ENCODE measurements at places on chromosomes 6 and 20.

DNA sequence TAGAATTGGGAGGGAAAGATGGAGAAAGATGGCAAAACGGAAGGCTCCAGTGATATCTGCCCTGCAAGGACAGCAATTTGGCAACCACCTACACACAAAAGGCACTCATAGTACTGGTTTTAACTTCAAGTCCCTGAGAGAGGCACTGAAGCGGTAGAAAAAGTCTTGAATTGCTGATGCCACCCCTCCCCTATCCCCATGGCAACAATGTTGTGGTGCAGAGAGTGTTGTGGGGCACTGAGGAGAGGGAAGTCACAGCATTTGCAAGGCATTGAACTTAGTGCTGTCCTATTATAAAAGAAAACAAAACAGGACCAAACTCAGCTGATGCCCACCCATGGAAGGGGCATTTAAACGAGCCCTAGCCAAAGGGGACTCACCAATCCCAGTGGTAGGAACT is 343.7 kb downstream of the HAO1 start:
- no peak for DNase-seq

- no peak for DNase-seq
Measured at GRCh38 chr6:25732468-25733198, 21.9 kb upstream of the SLC17A4 start.

DNA sequence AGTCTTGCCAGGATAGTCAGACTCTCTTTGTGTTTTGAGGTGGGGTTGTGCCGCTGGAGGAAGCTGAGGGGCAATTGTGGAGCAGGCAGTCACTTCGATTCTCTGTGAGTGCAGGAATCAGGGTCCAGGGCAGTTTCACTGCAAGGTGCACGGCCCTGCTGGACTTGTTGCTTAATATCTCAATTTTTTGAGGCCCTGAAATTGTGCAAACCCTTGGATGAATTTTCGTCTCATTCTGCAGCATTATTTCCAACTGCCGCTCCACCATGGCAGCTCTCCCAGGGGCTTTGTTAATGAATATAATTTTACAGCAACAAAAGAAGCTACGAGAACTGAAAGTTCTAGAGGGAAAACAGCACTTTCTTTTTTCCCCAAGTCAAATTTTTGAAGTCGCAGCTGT is 531.9 kb downstream of the QKI start:
- no peak for DNase-seq

GRCh38 chr20:38162878-38163875 is 1.9 kb downstream of the TGM2 start:
- no peak for DNase-seq

GRCh38 chr6:125486881-125487280 is 185.1 kb upstream of the HDDC2 start:
- DNase-seq: no peak

DNA sequence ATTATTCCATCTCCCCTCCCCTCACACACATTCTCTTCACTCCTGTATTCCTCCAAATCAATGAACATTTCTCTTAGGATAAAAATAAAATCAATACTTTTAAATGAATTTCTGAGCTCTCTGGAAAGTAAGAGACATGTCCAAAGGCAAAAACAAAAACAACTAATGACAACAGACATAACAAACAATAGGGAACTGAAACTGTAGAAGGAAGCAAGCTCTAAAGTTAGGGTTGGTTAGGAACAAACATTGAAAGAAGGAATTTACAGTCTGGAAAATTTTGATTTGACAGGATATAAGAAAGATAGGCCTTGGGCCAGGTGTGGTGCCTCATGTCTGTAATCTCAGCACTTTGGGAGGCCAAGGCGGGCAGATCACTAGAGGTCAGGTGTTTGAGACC is 17.5 kb upstream of the MYCT1 start:
- no peak for DNase-seq

DNA sequence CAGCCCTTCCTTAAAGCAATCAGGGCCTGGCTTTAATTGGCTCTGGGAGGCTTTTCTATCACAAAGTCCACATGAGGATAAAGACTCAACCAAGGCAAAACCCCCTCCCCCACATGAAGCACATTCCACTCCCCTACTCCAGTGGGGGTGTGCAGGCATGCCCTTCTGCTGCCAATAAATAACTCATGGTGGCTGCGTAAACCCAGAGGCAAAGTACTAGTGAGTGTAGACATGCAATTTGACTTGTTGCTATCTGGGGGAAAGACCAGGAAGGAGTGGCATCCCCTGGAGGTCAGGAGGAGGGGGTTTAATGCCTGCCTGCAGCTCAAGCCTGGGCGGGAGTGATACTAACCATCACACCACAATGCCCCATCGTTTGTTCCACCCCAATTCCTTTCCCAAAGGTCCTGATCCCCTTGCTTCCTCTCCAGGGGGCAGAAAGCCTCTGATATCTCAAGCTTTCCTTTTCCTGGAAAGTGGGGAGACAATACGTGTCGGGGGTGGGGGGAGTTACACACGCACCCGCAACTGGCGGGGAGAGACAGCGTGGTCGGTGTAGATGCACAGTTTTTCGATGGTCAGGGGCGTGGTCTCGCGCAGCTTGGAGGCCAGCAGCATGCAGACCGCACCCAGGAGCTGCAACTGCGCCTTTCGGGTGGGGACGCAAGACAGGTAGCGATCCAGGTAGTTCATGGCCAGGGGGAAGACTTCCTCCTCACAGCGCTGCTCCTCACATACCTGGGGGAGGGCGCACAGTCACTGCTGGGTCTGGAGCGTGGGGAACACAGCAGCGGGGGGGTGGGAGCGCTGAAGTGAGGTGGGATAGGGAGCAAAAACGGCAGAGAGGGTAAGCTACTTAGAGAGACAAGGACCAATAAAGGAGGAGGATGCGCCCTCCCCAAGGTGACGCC is 1.5 kb downstream of the CCND3 start:
- DNase-seq: no peak

DNA sequence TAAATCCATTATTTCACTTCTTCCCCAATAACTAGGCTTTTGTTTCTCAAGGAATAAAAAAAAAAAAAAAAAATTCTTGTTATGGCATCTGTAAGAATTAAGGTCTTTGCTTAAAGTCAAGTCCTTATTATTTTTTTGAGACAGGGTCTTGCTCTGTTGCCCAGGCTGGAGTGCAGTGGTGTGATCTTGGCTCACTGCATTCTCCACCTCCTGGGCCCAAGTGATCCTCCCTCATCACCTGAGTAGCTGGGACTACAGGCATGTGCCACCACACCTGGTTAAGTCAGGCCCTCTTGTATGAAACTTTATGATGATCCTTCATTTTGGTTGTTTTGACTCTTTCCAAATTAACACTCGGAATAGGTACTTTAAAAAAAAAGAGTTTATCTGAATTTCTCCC is 17.3 kb downstream of the DSTN start:
- DNase-seq: no peak

- no peak for DNase-seq
Measured at GRCh38 chr20:54711071-54711470, 235.7 kb downstream of the DOK5 start.

Data from stimulated activated CD4-positive, alpha-beta T cell treated with anti-CD3 and anti-CD28 coated beads, Interleukin-1b, Interleukin-23, amount 100 ng/mL, for 4 hours (primary cell).